Esophagus muscularis mucosa (tissue), 4 donors: ENCODE measurements at places on chromosomes 2 and 18.

- H3K36me3 ChIP-seq, result no peaks in the 10 kb centered on the region
- no peaks in the 10 kb centered on the region for H3K27me3 ChIP-seq
- H3K4me3 ChIP-seq, result no peak overlapping the region
- DNase-seq, result no peak
- H3K27ac ChIP-seq, result no peak overlapping the region
Observed at GRCh38 chr2:46828491-46829230, 86.9 kb downstream of the MCFD2 start.

DNA sequence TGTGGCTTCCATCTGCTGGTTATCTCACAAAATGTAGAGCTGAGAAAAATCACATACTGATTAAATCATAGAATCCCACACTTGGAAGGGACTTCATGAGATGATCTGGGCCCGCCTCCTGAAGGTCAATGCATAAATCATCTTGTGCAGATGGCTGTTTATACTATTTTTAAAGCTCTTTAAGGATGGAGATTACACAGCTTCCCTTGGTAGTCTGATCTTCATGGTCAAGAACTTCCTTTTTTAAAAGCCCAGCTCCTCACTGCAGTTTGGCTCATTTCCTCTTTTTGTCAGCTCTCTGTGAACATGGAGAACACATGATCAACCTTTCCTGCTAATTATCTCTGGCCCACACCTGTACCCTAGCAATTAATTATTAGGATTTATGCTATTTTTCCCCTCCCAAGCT is 25.9 kb downstream of the GCG start:
- H3K4me3 ChIP-seq, result no peak overlapping the region
- no peak for DNase-seq
- H3K36me3 ChIP-seq, result no peaks in the 10 kb centered on the region
- H3K27me3 ChIP-seq, result no peaks in the 10 kb centered on the region
- peaks cover 5% of the 10 kb centered on the region for H3K4me1 ChIP-seq

DNA sequence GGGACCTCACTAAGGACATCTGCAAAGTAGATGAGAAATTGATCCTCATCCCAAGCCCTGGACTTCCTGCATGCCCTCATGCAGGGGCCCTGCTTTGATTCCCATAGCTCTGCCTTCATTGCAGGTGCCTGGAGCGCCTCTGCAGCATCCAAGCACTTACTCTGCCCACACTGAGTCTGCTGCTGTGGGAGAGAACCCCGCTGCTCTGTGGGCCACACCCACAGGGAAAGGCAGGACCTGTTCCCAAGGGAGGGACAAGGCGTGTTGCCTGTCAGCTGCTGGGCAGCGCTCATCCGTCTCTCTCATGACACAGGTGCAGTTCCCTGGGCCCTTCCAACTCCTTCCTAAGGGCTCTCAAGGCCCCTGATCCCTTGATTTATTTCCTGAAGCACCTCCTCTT is 266.8 kb upstream of the SMIM21 start:
- no peak for DNase-seq
- H3K36me3 ChIP-seq, result no peaks in the 10 kb centered on the region
- no peaks in the 10 kb centered on the region for H3K4me1 ChIP-seq

DNA sequence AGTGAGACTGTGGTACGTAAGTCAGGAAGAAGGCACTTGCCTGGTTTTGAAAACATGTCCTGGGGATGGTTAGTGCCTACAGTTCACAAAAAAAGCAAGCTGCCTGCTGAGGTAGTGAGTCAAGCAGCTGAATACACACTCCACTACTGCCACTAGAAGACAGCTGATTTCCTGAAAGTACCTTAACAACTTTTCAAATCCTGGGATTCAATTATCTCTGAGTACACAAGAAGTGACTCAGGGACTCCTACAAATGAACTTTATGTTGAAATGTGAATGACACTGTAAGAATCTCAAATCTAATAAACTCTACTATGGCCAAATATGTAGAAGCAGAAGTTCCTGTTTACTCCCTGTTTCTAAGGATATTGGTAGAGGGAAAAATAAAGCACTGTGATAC is 58.0 kb upstream of the ARL5A start:
- no peaks in the 10 kb centered on the region for H3K27me3 ChIP-seq
- no peak for DNase-seq
- H3K27ac ChIP-seq, result no peak overlapping the region

DNA sequence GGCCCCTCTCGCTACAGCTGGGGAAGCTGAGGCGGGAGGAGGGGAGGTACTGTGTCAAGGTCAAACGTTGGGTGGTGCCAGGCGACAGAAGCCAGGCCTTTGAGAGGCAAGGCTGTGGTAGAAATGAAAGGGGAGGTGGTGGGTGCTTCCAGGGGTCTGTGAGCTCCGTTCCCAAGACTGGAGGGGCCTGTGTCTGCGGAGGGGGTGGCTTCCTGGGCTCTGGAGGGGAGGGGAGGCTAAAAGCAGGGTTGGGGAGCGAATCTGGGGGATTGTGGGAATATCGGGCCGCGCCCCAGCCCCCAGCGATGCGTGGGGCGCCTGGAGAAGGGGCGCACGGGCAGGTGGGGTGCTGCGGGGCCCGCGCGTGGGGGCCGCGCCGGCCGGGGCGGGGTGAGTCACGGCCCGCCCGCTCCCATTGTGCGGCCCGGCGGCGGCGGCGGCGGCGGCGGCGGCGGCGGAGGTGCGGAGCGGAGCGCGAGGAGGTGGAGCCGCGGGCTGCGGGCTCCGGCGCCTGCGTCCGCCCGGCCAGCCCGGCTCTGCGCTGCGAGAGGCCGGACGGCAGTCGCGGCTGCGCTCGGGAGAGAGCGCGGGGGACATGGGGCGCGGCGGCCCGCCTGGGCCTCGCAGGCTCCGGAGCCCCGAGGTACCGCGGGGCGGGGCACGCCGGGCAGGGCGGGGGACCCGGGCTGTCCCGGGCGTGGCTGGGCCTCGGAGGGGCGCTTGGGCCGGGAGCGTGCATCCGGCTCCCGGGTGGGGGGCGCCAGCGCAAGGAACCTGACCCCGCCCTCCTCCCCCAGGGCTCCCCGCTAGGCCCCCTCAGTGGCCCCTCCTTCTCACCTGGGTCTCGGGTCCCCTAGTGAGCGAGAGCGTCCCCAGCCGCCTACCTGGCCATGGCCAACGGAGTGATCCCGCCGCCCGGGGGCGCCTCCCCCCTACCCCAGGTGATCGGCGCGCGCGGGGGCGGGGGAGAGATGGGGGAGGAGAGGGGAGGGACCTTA is at the start of gene SLC4A3:
SLC4A3 (plus strand) TSS at position 528 of the 998 bp plus-strand sequence; CDS start at position 891, 363 bp downstream.
- DNase-seq, result no peak
- peak within 1 kb of the TSS; percentile 69 for H3K4me3 ChIP-seq
- no peaks in the 10 kb centered on the region for H3K27me3 ChIP-seq
- no peaks in the 10 kb centered on the region for H3K36me3 ChIP-seq
- H3K4me1 ChIP-seq, result peaks cover 17% of the 10 kb centered on the region
